Activated CD4-positive, CD25-positive, alpha-beta regulatory T cell (primary cell): ENCODE measurements at places on chromosomes 11 and 22.

GRCh38 chr22:46613606-46614021 lies 6.6 kb upstream of the GRAMD4 start:
- no peak for DNase-seq

GRCh38 chr11:28525636-28526405 lies 417.6 kb downstream of the METTL15 start:
- DNase-seq: no peak

- no peak for DNase-seq
Observed at GRCh38 chr11:106614262-106614661, 404.0 kb downstream of the GUCY1A2 start.

- DNase-seq: no peak
Observed at GRCh38 chr11:46894506-46894905, 23.8 kb downstream of the LRP4 start.

DNA sequence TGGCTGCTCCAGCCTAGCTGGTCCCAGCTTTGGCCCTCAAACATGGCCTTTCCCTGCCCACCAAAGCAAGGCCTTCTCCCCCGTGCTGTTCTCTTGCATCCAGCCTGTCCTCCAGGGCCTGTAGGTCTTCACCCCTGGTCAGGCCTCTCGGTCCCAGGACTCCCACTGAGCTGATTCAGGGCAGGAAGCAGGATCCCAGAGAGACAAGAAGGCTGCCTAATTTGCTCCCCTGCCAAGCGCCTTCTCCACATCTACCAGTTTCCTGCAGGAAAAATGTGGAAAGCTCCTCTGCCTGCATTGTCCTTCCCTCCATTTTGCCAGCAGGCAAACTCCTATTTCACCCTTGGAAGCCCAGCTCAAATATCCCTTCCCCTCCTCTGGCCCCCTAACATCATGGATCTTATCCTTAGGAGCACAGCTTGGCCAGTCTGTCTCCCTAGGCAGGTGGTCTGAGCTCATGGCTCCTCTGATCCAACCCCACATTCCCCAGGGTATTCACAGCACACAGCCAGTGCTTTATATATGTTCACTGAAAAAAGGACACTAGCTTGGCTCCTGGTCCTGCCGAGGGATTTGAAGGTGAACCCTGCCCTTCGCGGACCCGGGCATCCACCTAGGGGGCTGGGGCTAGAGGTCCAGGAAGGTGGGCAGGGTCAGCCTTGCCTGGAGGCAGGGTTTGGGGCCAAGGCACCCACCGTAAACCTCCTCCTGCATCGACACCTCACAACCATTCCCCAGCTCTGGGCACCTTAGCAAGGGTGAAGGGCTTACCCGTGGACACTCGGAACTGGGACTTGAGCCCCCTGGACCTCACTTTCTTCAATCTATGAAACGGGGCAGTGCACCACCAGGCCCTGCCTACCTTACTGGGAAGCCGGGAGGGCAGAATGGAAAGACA lies 968 bp downstream of the RHBDD3 start:
- DNase-seq: no peak

DNA sequence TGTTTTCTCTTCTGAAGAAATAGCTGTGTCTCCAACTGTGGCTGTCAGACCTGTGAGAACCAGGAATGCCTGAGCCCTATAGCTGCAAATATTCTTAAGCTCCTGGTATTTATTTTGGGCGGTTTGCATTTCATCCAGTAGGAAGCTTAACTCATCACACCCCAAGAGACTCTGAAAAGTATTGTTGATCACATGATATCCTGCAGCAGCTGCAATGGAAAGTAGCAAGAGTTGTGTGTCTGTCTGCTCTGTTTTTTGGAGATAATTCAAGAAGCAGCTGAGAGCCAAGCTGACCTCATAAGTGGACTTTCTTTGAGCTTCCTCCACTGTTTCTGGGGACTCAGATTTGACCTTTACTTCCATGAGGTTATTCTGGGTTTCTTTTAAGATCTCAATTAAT lies 36.4 kb upstream of the MRPL17 start:
- DNase-seq: no peak

GRCh38 chr11:75422248-75423231 lies 10.5 kb downstream of the KLHL35 start:
- DNase-seq: no peak

DNA sequence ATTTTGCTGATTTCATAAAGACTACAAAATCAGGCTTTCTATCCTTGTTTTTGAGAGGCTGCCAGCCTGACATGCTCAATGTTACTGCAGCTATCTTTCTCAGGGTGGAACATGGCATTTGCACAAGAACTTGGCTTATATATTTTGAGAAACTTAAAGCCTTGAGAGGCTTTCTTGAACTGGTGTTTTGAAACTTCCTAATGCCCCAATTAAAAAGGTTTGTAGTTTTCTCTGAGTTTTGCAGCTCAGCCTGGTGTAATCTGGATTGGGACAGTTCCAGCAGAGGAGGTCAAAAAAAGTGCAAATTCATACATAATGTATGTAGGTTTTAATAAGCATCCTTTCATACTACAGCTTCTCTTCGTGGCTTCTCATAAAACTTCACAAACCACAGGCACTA lies 223.4 kb downstream of the FAM76B start:
- DNase-seq: no peak

- DNase-seq: no peak
Observed at GRCh38 chr11:69654001-69654659, 13.2 kb downstream of the CCND1 start.

GRCh38 chr11:83070731-83071566 lies 748 bp downstream of the RAB30 start:
- DNase-seq: no peak
